ENCODE measurements at places on chromosomes 6 and 20.
A peak's percentile ranks its signal among the peaks of the same experiment; 100 is the strongest.

- no peak for DNase-seq
Measured at GRCh38 chr6:80480421-80481157, 374.1 kb downstream of the BCKDHB start.

- DNase-seq, result peak; percentile 73
Measured at GRCh38 chr20:63547725-63548480, at the start of gene SRMS. TSS of gene SRMS (minus strand) at chr20:63547749. CDS start at chr20:63547463, 286 bp downstream.

- no peak for DNase-seq
Measured at GRCh38 chr6:106439459-106439858, 78.9 kb downstream of the CRYBG1 start.

- no peak for DNase-seq
Measured at GRCh38 chr6:100881707-100882040, 545 bp upstream of the ASCC3 start.

GRCh38 chr6:37622646-37623071 lies 75.0 kb downstream of the MDGA1 start:
- DNase-seq, result no peak

DNA sequence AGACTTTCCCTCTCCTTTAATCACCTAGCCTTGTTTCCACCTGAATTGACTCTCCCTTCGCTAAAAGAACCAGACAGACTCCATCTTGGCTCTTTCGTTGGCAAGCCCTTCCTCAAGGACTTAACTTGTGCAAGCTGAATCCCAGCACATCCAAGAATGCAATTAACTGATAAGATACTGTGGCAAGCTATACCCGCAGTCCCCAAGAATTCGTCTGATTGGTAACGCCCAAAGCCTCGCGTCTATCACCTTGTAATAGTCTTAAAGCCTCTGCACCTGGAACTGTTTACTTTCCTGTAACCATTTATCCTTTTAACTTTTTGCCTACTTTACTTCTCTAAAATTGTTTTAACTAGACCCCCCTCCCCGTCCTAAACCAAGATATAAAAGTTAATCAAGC lies 15.6 kb upstream of the MYCT1 start:
- no peak for DNase-seq

DNA sequence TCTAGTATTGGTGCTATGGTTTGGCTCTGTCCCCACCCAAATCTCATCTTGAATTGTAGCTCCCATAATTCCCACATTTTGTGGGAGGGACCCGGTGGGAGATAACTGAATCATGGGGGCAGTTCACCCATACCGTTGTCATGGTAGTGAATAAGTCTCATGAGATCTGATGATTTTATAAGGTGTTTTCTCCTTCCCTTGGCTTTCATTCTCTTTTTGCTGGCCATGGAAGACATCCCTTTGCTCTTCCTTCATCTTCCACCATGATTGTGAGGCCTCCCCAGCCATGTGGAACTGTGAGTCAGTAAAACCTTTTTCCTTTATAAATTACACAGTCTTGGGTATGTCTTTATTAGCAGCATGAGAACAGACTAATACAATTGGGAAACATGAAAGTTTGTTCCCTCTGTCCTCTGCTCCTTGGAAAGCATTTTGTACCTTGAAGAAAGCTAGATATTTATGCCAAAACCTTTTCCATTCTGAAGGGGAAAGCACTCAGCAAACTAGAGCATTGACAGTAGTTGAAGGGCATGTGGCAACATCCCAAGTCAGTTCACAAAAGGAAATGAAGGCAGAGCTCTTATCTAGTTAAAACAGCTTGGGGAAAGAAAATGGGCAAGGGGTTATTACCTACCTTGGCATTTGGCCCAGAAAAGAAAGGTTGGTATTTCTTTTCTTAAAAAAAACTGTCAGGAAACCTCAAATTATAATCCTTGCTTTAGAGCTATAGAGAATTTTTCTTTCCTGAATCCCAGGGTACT lies 10.7 kb upstream of the TNFAIP3 start:
- DNase-seq, result no peak

DNA sequence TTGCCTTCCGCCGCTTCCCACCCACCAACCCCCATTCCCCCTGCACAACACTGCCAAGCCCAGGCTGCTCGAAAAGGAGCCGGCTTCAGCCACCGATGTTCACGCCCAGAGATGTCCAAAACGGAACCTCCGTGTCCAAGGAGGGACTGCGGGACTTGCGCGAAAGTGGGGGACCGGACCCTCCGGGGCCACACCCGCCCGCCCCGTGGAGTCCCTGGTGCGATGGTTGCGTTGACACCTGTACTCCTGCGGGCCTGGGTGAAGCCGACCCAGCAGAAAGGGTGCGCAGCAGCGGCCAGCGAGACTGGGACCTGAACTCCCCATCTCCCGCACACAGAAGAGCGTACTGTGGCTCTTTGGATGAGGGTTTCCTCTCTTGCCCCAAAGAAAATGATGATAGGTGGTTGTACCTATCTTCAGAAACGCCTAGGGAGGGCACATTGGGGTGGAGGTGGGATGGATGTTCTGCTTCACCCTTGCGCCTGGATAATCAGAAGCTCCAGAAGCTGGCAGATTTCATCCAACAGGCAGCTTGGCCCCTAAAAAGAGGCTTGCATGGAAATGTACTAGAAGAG lies 1.9 kb upstream of the VGLL2 start:
- DNase-seq, result no peak

DNA sequence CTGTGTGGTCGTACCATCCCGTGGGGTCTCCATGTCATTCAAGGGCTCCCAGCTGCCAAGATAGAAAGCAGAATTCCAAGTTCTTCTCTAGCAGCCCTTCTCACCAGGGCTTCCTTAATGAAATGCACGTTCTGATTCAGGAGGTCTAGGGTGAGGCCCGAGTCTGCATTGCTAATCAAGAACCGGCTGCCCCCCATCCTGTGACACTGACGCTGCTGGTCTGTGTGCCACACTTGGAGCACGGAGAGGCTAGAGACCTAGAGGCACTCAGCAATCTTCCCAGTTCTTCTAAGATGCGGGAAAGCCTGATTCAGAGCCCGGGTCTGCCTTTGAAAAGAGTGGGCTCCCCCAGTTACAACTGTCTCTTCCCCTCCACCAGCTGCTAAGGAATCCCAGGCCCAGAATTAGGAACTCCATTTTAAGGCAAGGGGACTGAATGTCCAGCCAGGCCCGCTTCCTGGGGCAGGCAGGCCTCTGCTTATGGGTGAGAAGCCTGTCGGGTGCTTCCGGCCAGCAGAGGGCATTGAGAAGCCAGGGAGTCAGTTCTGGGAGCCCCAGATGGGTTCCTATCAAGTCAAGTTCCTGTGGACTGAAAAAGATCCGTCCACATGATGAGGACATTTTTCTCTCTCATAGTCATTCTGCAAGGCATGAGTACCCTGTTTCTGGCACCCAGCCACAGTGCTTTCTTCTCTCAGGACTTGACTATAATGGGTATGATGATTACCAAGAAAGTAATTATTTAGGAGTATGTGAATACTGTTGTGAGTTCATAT lies 69.8 kb upstream of the RIN2 start:
- DNase-seq, result peak; percentile 79

GRCh38 chr6:63066055-63066704 lies 145.1 kb upstream of the FKBP1C start:
- DNase-seq, result no peak

GRCh38 chr6:103504501-103505154 lies 1355.1 kb downstream of the HACE1 start:
- DNase-seq, result no peak
